DND-41 (cell line): ENCODE measurements at places on chromosomes 12 and 14.

GRCh38 chr14:100607611-100607956, 20.4 kb upstream of the BEGAIN start:
- H3K27me3 ChIP-seq = no peaks in the 10 kb centered on the region
- no peaks in the 10 kb centered on the region for H3K4me1 ChIP-seq
- H3K4me3 ChIP-seq = no peak overlapping the region
- H3K36me3 ChIP-seq = no peaks in the 10 kb centered on the region
- no peak for DNase-seq

DNA sequence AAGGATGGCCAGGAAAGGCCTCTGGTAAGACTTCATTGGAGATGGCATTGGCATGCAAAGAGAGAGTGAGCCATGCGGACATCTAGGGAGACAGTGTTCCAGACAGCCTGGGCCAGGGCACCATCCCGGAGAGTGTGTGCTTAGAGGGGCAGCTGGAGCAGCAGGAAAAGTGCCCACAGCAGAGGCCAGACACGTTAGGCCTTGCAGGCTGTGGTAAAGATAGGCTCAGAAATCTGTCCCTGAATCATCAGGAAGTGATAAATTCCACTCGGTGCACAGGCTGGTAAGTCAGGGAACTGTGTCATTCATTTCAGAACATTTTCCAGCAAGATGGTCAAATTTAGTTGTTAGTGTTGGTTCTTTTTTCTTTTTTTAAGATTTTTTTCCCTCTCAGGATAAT, 8.8 kb downstream of the GALNT16 start:
- H3K4me1 ChIP-seq = no peaks in the 10 kb centered on the region
- no peak overlapping the region for H3K4me3 ChIP-seq
- H3K27ac ChIP-seq = no peak overlapping the region
- no peaks in the 10 kb centered on the region for H3K36me3 ChIP-seq

DNA sequence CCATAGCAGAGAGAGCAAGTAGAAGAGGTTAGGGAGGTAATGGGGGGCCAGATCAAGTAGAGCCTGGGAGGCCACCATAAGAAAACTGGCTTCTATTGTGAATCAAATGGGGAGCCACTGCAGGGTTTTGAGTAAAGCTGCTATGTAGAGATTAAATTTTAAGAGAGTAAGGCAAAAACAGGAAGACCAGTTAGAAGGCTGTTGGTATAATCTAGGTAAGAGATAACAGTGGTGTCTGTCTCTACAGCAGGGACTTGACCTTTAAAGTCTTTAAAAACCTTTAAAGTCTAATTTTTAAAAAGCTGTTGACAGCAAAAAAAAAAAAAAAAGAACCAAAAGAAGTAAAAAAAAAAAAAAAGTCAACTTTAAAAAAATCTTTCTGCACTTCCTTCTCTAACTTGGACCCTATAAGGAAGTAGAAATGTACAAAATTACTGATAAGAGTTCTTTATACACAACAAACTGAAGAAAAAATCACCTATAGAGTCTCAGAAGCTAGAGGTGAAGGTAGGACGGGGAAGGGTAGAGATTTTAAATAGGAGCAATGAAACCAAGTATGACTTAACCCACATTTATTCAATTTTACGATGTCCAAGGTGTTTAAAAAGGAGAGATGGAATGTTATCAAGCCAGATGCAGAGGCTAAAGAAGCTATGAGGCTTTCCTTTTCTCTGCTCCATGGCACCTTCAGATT, 26.1 kb downstream of the SGPP1 start:
- DNase-seq = no peak
- H3K27ac ChIP-seq = no peak overlapping the region
- no peaks in the 10 kb centered on the region for H3K36me3 ChIP-seq

- no peaks in the 10 kb centered on the region for H3K36me3 ChIP-seq
- H3K4me3 ChIP-seq = no peak overlapping the region
- 0 out of 2 replicates have a peak overlapping the region, but pooled peaks have one; percentile 37 for H3K27ac ChIP-seq
- no peaks in the 10 kb centered on the region for H3K4me1 ChIP-seq
Observed at GRCh38 chr14:24058260-24058950, 6.6 kb downstream of the CARMIL3 start.

GRCh38 chr14:91185721-91186120, 58.8 kb downstream of the GPR68 start:
- DNase-seq = no peak
- H3K4me3 ChIP-seq = no peak overlapping the region
- H3K36me3 ChIP-seq = peaks cover 72% of the 10 kb centered on the region
- H3K4me1 ChIP-seq = no peaks in the 10 kb centered on the region
- no peak overlapping the region for H3K27ac ChIP-seq

- no peak overlapping the region for H3K4me3 ChIP-seq
- no peaks in the 10 kb centered on the region for H3K36me3 ChIP-seq
- peaks cover 5% of the 10 kb centered on the region for H3K27me3 ChIP-seq
- no peak overlapping the region for H3K27ac ChIP-seq
- no peak for DNase-seq
Observed at GRCh38 chr12:101204602-101205304, 5.3 kb downstream of the SLC5A8 start.
